ENCODE measurements at places on chromosomes 5 and 9.
A peak's percentile ranks its signal among the peaks of the same experiment; 100 is the strongest.

DNA sequence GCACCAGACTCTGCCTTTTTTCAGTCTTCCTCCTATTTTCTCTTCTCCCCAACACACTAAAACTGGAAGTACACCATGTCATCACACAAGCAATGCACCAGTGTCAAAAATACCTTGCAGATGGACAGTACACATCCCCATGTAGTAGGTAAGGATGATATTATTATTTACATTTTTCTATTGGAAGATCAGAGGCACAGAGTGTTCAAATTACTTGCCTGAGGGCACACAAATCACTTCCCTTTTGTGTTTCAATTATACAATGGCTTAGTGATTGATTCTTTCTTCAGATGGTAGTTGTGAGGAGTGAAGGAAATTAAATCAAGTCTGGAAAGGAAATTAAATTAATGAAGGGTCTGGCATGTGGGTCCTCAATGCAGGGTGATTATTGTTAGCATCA is 39.6 kb downstream of the CTSL start:
- no peak for DNase-seq

GRCh38 chr5:81180780-81181460 is 52.2 kb upstream of the CKMT2 start:
- DNase-seq = no peak

DNA sequence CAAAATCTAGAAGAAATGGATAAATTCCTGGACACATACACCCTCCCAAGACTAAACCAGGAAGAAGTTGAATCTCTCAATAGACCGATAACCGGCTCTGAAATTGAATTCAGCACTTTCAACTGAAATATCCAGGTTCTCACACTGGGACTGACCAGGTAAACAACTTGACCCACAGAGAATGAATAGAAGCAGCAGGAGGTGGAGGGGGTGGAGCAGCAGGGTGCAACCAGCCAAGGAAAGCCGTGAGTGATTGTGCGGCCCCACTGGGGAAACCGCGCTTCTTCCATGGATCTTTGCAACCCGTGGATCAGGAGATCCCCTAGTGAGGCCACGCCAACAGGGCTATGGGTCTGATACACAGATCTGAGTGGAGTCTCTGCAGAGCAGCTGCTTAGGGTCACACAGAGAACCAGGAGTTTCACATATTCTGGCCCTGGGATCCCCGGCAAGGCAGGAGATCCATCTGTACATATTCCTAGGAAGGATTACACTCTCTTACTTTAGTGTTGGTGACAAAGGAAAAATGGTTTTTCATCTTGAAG is 181.5 kb downstream of the SLCO4C1 start:
- no peak for DNase-seq

GRCh38 chr9:17531642-17532254 is 47.1 kb upstream of the SH3GL2 start:
- no peak for DNase-seq

GRCh38 chr9:21709464-21710058 is 92.9 kb upstream of the MTAP start:
- DNase-seq = peak; percentile 19

GRCh38 chr5:121805911-121806310 is 45.8 kb upstream of the FTMT start:
- DNase-seq = no peak

DNA sequence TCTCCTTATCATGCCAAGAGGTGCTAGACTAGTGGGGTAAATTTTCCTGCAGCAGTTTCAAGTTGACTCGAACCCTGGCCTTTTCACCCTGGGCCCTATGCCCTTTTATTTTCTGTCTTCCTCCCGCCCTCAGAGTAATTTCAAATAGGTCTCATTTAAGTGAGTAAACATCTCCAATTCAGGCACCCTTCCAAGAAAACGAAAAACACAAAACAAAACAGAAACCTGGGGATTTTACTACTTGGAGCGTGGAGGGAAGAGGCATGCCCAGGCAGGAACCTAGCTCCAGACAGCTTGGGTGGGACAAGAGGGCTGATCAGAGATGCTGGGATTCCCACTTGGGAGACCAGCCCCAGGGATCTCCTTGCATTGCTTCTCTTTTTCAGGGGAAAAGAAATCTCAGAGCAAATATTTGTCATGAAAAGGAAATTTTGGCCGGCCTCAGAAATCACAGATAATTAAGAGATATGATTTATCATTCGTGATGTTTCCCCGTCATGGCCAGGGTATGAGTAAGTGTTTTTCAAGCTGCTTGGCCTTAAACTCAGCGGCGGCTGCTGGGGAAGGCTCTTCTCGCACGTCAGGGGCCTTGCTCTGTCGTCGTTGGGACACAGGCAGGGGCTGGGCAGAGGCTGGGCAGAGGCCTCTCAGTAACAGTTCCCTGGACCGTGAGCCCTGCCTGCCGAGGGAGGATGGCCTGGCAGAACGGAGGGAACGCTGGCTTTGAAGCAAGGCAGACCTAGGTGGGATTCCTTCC is 248.6 kb upstream of the KLF4 start:
- DNase-seq = no peak

- no peak for DNase-seq
Measured at GRCh38 chr5:163861670-163862069, 356.3 kb downstream of the MAT2B start.

GRCh38 chr5:67202828-67203227 is 6.2 kb upstream of the CD180 start:
- no peak for DNase-seq

DNA sequence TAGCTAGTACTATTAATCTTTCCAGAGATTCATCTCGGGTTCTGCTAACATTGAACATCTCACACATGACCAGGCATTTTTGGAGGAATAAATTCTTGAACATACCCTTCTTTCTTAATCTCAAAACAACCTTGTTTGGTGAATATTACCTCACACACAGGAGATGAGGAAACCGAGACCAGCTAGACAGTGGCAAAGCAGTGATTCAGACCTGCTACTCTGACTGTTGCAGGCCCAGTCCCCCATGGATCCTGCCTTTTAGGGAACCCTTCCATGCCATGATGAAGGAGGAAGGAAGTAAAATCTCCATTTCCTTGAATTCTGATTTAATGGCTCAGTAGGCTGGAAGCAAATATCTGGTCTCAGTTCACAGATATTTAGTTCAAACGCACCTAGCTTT is 2.6 kb downstream of the PCSK5 start:
- no peak for DNase-seq

GRCh38 chr9:100641166-100641565 is 63.3 kb downstream of the CAVIN4 start:
- no peak for DNase-seq

DNA sequence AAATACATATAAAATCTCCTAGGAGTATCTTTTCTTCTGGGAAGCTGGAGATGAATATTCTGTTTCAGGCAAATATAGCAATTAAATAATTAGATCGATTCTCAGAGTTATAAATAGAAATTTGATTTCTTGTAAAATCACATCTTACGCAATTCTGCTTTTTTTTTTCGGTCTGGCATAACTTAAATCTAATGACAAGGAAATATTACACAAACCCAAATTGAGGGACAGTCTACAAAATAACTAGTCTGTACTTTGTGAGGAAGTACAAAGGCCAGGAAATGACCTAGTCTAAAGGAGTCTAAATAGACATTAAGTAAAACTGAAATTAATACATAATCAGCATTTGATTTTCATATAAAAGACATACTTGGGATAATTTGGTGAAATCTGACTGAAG is 133.3 kb downstream of the KIAA0825 start:
- no peak for DNase-seq
